ENCODE measurements at places on chromosomes 2 and 18.

DNA sequence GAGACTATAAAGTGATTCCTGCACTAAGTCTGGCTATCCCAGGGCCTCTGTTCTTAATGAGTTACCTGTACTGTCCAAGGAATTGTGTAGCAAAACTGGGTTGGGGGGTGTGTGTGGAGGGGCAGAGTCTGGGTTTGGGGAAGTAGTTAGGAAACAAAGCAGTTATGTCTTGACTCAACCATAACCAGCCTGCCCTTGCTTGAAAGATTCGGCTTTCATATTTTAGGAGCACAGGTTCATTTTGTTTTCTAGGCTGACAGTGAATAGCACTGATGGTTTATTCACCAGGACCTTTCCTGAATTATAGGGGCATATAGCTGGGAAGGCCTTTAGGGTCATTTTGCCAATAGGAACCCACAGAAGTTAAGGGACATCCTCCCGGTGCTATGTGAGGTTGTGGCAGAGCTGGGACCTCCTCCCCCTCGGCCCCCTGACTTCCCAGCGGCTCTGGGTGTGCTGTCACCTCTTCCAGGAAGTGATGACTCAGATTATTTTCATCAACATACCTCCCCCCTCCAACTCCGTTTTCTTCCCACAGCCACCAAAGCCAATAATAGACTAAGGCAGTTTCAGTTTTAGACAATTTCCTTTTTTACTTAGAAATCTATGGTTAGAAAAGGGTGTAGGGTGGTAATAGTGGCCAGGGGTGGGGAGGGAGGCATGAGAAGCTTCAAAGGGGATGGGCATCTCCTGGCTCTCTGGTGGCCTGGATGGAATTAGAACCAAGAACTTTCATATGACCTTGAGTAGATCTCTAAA, 44.8 kb downstream of the SETBP1 start:
- no peak for DNase-seq

DNA sequence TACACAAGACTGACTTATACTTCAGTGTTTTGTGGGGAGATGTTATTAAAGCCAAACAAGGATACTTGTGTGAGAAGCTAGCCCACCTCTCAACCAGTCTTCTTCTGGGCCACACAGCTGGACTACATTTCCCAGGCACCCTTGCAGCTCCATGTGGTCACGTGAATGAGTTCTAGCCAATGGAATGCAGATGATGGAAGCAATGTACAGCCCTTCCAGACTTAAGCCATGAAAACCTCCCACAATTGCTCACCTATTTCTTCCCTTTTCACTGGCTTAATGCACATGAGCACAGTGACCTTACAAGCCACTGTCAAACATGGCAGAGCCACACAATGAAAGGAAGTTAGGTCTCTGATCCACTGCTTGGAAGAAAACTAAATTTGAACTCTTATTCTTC, 20.4 kb upstream of the FEZ2 start:
- DNase-seq = no peak

DNA sequence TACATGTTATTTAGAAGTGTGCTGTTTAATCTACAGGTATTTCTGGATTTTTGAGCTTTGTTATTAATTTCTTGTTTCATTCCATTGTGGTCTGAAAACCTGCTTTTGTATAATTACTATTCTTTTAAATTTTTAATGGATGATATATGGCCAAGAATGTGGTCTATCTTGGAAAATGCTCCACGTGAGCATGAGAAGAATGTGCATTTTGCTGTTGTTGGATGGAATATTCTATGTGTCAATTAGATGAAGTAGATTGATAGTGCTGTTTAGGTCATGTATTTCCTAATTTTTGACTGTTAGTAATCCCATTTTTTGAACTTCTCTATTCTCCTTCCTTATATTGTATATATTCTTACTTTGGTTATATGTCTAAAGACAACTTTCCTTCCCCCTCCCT, 19.9 kb upstream of the TTN start:
- DNase-seq = no peak

- DNase-seq = no peak
Observed at GRCh38 chr2:237737196-237737865, 61.2 kb upstream of the RBM44 start.

GRCh38 chr2:205424326-205424725, 258.0 kb upstream of the NRP2 start:
- no peak for DNase-seq

DNA sequence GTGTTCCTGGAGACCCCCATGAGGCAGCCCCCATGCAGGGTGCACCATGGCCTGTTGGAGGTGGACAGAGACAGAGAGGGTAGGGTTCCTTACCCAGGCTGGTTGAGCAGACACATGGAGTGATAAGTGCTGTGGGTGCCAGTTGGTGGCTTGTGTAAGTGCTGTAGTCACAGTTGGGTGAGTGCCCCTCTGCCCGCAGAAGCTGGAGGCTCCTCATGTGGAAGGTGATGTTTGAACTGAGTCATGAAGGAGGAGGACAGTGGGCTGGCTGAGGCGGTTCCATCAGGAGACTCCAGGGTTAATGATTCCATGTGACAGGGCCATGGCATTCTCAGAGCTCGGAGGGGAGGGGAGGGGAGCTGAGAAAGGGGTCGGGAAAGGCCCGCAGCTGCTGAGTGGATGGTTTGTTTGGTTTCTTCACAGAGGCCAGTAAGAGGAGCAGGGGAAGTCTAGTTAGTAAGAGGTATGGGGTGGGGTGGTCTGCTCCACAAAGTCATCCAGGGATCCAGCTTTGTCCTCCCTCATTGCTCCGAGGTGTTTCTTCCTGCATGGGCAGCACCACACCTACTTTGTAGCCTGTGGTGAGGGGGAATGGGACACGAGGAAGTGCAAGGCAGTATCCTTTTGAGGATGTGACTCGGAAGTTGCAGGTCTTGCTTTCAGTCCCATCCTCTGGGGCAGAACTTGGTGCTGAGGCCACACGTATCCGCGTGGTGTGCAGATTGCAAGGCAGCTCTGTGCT, 13.6 kb downstream of the IMPA2 start:
- no peak for DNase-seq

GRCh38 chr2:36584148-36584794, 13.7 kb downstream of the FEZ2 start:
- no peak for DNase-seq

DNA sequence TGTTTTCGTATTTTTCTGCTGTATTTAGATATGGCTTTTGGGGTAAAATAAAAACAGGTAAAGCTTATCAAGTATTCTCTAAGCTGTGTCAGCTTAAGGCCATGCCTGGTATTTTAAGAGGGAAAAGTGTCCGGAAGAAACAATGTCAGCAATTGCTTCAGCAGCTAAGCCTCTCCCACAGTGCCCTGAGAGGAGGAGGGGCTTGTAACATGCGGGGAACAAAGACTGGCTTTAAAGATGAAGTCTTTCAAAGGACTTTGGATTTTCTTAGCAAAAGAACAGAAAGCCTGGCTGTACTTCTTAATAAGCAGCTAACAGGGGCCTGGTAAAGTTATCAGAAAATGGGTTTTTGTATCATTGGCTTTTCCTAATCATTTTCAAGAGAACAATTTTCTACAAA, 102.8 kb downstream of the PXDN start:
- no peak for DNase-seq

DNA sequence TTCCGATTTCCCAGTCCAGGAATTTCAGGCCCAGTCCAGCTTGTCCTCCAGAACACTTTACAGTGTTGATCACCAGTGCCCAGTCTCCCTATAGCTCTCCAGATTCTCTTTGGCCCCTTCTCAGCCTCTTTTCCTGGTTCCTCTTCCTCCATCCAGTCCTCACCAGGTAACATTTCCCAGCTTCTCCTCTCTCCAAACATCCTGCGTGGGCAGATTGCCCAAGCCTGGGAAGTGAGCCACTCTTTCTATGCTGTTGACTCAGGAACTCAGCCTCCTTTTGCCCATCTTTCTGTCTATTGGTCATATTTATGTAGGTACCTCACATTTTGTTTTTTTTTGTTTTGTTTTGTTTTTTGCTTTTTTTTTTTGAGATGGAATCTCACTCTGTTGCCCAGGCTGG, 109.4 kb downstream of the LYPD1 start:
- DNase-seq = no peak

- DNase-seq = no peak
Observed at GRCh38 chr18:69840001-69840400, 107.7 kb downstream of the CD226 start.

GRCh38 chr18:42185486-42185885, 230.5 kb downstream of the PIK3C3 start:
- no peak for DNase-seq

- no peak for DNase-seq
Observed at GRCh38 chr2:98912957-98913915, 22.8 kb downstream of the CRACDL start.

DNA sequence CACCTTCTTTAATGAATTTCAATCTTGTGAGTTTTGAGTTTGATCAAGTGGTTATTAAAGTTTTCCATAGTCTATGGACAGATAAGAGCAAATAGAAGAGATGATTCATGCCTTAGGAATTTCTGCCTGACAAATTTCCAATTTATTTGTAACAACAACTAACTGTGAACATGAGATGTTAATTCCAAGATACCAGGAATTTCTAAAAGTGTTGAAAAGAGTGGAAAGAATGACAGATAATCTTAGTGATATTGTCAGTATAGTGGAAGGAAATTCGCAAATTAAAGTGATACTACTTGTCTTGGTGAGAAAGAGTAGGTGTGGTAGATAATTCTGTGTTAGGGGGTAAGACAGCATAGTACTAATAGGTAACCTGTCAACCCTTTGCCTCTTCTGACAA, 82.4 kb downstream of the AGPS start:
- DNase-seq = no peak

GRCh38 chr2:218733171-218734021, 22.8 kb downstream of the TTLL4 start:
- no peak for DNase-seq

- DNase-seq = no peak
Observed at GRCh38 chr2:202687276-202687675, 52.5 kb downstream of the FAM117B start.

GRCh38 chr18:52395146-52395852, 55.3 kb downstream of the DCC start:
- DNase-seq = no peak

DNA sequence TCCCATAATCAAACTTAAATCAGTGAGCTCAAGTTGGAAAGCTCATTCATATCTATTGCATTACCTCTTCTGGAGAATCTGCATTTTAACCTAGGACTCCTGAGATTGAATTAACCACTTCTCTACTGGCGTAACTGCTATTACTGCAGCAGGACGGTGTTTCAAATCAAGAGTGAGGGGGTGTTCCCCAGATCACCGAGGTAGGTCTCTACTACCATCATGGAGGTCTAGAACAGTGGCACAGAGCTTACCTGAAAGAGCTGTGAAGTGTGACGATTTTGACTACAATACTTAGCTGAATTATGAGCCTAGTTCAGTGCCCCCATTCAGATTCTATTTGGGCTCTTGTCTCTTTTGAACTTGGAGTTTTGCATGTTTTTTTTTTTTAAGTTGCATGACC, 119.5 kb downstream of the POLE4 start:
- no peak for DNase-seq

GRCh38 chr2:182509216-182509615, 82.4 kb upstream of the PDE1A start:
- no peak for DNase-seq

DNA sequence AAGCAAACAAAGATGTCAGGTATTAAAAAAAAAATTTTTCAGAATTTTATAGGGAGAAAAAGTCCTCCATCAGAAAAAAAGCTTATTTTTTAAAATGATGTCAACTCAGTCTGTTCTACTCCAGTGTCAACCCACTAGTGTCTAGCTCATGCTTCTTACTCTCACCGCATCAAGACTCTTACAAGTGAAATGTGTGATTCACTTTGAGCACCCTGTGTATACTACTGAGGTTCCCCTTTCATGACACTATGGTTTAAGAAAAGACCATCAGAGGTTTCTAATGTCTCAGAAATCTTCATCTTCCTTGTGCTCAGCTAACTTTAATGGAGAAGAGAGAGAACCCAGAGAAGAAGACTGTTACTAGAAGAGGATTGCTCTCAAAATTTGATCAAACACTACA, 43.4 kb downstream of the FEZ2 start:
- no peak for DNase-seq

DNA sequence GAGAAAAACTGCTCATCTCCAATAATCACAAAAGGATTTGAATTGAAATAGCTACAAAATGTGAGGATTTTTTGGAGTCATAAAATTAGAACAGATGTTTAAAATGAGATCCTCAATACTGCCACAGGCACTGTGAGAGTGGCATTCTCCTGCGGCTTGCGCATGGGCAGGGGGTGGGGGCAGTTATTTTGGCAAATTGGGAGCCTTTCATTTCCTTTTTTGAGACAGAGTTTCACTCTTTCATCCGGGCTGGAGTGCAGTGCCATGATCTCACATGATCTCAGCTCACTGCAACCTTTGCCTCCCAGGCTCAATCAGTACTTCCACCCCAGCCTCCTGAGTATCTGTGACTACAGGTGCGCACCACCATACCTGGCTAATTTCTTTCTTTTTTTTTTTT, 42.4 kb downstream of the POMC start:
- no peak for DNase-seq

DNA sequence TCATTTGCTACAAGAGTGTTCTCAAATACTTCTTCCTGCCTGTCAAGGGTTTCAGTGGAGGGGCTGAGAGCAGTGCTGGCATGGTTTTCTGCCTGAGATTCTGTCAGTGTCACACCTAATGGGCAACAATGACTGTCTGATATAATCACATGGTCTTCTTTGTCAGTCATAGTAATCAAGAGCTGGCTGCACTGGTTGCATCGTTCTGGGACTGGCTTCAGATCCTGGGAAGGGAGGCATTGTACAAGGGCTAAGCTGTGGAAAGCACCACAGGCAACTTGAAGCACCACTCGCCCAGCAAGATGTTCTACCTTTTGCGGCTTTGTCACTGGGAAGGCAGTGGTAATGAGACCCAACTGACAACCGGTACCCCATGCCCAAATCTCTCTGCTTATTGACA, 19.6 kb downstream of the ALS2 start:
- no peak for DNase-seq

DNA sequence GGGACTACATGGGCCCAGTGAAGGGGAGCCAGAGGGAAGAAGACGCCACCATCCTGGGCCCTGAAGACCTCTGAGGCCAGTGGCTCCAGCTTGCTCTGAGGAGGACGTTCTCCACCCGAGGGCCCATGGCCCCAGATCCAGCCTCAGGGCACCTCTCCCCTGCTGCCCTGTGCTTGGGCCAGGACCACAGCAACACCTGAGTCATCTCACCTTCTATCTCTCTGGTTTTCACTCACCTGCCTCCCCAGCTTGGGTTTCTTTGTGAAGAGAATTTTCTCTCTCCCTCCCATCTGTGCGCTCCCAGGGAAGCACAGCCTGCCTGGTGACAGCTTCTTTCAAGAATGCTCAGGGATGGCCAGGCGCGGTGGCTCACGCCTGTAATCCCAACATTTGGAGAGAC, 19.8 kb downstream of the ZFP36L2 start:
- DNase-seq = no peak

- DNase-seq = peak; percentile 29
Observed at GRCh38 chr18:45910405-45911023, 56.6 kb downstream of the EPG5 start.

GRCh38 chr2:19346983-19347618, 11.3 kb downstream of the OSR1 start:
- DNase-seq = no peak

GRCh38 chr2:168490015-168490874, 34.2 kb downstream of the CERS6 start:
- no peak for DNase-seq
